Esophagus mucosa (tissue), 1 donor: ENCODE measurements at places on chromosomes 7 and 10. TPM values are rescaled to one million over a fixed set of nuclear protein-coding genes. Genes with fewer than 3 reads are reported as not detected.
A peak's percentile ranks its signal among the peaks of the same experiment; 100 is the strongest.

- ATAC-seq: no peak
These were observed 231.6 kb upstream of the FOXK1 start for GRCh38 chr7:4450483-4450882.

- ATAC-seq: no peak
These were observed 33.7 kb upstream of the RBM33 start for GRCh38 chr7:155610633-155611193.

Gene ATOH7
- not detected for total RNA-seq

Gene MYO1G
- total RNA-seq: 1.1 TPM

DNA sequence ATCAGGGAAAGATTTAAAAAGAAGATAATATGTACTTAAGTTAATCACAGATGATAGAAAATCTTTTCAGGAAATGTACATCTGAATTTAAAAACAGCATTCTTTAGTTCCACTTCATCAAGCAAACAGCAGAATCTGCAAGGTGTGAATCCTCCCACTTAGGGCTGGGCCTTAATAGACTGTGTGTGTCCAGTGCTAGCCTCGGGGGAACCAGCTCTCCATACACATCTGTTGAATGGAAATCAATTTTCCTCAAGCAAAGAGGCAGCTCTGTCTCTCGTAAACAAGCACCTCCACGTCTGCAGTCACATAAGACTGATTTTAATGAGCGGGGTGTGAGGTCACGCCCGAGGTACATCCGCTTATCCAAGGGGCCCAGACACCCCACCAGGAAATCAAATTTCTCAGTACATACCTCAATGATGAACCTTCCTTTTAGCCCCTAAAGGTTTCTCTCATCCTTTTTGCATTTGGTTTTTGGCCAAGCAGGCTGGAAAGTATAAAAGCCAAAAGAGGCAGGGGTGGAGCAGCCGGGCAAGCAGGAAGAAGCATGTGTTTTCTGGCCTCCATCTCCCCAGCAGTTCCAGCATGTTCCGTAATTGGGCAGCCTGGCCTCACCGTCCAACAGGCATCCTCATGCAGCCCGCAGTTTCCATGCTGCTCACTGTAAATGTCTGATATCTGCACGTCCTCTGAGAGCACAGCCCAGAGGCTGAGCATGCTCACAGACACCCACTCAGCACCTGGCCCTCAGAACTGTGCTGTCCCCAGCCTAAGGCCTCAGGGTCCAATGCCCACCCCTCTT, 131.3 kb downstream of the GLI3 start:
- ATAC-seq: no peak

GRCh38 chr7:137847568-137848050, 835 bp upstream of the DGKI start:
- ATAC-seq: no peak

Gene PRSS2
- not detected for total RNA-seq

GRCh38 chr10:35387768-35388167, 51.5 kb downstream of the CCNY start:
- peak; percentile 92 for ATAC-seq

- no peak for ATAC-seq
These were observed 173.6 kb upstream of the CACNA2D1 start for GRCh38 chr7:82617156-82617555.

DNA sequence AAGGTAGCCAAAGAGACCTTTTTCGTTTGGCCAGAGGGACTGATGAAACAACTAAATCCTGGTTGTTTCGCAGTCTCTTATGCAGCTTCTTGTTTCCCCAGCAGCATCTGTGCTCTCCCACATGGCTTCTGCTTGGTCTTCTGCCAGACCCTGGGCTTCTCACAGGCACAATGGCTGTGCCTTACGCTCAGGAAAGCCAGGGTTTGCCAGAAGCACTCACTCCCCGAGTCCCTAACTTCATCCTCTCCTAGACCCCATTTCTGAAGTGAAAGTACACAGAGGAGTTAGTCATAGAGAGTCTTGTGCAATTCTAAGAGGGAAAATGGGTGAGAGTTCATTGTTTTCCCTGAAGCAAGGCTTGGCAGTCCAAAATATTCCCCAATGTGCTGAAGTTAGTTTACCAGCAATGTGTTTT, 121.7 kb downstream of the EVX1 start:
- ATAC-seq: no peak

DNA sequence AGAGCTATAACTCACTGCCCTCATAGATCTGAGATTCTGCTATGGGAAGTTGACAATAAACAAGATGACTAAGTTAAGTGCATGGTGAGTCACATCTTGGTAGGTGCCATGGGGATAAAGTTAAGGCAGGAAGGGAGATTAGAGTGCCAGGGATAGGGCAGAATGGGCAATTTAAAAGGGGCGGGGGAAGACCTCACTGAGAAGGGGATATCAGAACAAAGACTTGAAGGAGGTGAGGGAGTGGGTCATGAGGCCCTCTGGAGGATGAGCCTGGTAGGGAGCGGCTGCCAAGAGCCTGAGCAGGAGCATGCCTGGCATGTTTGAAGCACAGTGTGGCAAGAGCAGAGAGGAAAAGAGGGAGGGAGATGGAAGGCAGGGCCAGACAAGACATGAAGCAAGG, 34.8 kb upstream of the INMT start:
- peak; percentile 66 for ATAC-seq

GRCh38 chr10:26805567-26806245, 55.1 kb downstream of the ABI1 start:
- ATAC-seq: peak; percentile 53

DNA sequence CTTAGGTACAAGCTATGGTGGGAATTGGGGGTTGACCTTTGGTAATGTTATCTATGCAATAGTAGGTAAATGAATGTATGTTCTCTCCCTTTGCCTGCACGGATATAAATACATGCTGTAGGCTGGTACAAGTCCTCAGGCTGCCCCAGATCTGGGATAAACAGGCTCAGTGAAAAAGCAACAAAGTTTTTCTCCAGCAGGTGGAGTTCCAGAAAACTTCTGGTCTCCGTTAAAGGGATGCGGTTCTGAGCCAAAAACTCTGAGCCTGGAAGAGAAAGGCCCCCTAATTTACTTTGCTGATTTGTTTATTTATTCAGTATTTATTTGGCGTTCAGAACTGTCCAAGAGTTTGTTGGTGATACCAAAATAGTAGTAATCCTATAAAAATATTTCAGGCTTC, 204.7 kb downstream of the ADRA2A start:
- ATAC-seq: no peak

- ATAC-seq: no peak
These were observed 7.5 kb downstream of the MNX1 start for GRCh38 chr7:157002819-157003421.

Gene UCMA
- not detected for total RNA-seq

Gene PHYH
- 5.7 TPM for total RNA-seq

Gene LIPF
- total RNA-seq: not detected

Gene GJD4
- not detected for total RNA-seq

Gene LRMDA
- total RNA-seq: 1.8 TPM

DNA sequence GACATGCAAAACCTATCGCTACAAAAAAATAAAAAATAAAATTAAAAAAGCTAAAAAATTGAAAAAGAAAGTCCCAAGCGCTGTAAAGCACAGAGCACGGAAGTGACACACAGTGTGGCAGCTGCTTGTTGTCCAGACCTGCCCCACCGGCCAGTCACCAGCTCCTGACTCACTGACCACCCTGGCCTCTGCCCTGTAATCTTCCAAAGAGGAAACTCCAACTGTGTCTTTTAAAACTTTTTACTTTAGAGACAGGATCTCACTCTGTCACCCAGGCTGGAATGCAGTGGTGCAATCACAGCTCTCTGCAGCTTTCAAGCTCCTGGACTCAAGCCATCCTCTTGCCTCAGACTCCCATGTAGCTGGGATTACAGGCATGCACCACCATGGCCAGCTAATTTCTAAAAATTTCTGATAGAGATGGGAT, 23.6 kb downstream of the GNA12 start:
- ATAC-seq: peak; percentile 47

GRCh38 chr10:132570771-132571649, 33.4 kb downstream of the INPP5A start:
- peak; percentile 90 for ATAC-seq

Gene MEIG1
- total RNA-seq: not detected

Gene HOXA4
- 5.5 TPM for total RNA-seq

Gene TBX20
- total RNA-seq: not detected

Gene NUTM2E
- not detected for total RNA-seq

DNA sequence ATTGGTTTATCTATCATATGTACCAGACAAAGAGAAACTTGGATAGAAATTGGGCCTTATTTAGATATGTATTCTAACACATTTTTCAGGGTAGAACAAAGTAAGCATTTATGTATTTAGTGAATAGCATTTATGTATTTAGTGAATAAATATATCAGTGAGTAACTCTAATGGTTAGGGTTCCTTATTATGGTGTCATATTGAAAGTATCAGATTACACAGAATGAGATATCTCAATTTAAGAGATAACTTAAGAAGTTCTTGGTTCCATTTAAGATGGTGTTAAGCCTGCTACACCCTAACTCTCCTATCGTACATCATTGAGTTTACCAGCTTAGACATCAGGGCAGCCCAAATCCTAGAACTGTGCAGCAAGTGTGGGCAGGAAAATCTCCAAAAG, 35.9 kb upstream of the DMTF1 start:
- ATAC-seq: no peak

GRCh38 chr7:16083931-16084330, 337.4 kb downstream of the CRPPA start:
- ATAC-seq: no peak

Gene GATA3
- 0.76 TPM for total RNA-seq

DNA sequence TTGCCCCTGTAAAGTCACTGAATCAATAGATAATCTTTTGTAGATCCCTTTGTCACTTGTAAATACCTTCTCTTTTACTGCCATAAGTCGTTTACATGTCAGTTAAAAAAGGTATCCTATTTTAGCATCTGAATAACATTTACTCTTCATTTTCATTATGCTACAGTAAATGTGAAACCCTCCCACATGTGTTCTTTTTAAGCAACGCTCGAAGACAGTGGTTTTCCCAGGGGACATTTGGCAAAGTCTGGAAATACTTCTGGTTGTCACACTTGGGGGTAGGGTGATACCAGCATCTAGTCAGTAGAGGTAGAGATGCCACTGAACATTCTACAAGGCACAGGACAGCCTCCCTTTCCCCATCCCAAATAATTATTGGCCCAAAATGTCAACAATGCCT, 23.7 kb downstream of the ATAD1 start:
- no peak for ATAC-seq

GRCh38 chr7:1090686-1091643, 3.1 kb downstream of the GPER1 start:
- no peak for ATAC-seq
